ENCODE measurements at places on chromosomes 2 and 18.

DNA sequence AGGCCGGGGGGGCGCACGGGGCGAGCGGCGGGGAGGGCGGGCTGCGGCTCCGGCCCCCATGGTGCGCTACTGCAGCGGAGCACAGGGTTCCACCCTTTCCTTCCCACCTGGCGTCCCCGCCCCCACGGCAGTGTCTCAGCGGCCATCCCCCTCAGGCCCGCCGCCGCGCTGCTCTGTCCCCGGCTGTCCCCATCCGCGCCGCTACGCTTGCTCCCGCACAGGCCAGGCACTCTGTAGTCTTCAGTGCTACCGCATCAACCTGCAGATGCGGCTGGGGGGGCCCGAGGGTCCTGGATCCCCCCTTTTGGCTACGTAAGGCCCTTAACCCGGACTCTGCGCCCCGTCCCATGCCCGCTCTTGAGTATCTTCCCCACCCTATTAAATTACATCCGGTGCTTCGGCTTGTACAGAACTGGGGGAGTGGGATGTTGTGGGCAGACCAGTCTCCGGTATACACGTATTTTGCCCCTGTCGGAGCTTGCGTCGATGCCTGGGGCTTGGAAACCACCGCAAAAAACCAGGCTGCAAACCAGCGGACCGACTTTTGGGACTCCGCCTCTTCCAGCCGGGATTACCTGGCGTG is 598 bp upstream of the WBP1 start:
- peak; percentile 56 for DNase-seq

DNA sequence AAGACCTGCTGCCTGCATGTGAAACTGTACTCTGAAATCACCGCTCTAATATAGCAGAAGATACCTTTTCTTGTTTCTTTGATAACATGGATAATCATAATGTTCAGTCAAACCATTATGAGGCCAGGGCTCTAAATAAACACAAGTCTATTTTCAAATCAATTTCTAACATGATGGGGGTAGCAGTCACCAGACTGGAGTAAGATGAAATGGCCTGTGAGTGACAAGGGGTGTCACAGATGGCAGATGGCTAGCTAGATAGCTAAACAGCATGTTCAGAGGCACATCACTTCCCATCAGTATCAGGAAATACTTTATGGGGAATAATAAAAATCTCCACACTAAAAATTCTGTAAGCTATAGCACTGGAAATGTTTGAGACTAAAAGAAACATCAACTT is 14.0 kb downstream of the MBD2 start:
- DNase-seq = no peak

DNA sequence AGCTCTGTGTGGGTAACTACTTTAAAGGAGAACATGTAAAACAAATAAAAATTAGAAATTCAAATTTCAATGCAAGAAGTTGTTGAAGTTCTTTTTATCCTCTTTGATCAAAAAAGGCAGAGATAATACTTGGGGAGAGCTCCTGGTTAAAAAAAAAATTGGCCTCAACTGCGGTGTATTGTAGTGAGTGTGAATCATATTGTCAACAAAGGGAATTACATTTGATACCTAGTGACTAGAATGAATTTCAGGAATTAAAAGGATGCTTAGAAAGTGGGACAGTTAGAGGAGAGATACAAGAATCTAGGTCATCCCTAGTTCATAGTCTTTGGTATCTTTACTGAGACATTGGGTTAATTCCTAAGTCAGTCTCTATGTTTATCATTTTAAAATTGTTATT is 473.0 kb downstream of the CCDC85A start:
- no peak for DNase-seq

DNA sequence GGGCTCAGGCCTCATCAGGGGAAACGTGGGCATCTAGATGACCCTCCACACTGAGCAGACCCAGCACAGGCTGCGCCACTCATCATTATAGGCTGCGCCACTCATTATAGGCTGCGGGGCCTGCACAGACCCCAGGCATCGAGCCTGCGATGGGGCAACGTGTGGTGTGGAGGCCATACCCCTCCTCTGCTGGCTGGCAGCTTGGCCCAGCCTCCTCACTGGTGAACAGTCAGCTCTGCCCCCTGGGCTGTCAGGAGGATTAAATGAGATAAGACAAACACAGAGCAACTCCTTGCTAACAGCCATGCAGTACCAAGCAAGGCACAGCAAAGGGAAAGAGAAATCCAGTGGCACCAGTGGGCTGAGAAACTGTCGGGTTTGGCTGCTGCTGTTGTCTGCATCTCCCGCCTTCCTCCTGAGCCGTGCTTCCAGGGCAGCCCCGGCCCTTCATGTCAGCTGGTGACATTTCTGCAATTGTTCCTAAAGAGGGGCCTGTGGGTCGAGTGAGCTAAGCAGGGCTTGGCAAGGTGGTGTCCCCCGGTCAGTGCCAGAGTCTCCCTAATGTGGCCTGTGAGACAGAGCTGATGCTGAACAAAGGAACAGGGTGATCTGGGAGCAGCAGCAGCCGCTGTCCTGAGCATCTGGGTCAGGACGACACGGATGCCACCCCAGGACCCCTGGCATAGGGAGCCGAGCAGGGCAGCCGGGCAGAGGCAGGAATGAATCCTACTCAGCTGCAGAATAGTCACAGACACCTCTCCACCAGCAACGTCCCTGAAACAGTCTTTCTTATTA is 48.7 kb downstream of the RRM2 start:
- no peak for DNase-seq

DNA sequence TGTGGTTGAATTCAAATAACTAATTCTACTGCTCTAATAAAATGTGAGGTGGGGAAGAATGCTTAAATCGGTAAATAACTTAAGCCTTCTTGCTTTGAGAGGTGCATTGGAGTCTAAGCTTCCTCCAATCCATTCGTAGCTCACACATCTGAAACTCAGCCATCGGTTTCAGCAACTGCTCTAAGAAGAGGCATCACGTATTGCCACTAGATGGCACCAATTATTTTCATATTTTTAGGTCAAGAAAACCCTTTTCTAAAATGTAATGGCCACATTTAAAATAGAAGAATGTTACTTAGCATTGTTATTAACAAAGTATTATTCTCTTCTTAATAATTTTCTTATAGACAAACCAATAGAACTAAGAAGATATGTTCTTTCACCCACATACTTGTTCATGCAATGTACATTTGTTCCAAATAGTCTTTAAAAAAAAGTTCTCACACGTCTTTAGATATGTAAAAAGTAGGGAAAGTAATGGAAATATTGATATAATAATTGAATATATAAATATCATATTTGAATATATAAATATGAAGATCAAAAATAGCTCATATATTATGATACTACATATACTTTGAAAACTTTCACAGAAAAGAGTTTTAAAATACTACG is 229.8 kb downstream of the CCDC178 start:
- no peak for DNase-seq

- no peak for DNase-seq
Observed at GRCh38 chr2:17816396-17817245, at the start of gene MSGN1. MSGN1 (plus strand) TSS chr2:17816460; CDS start chr2:17816519, 59 bp downstream.

- no peak for DNase-seq
Observed at GRCh38 chr2:149018981-149019380, 19.5 kb upstream of the LYPD6B start.

- no peak for DNase-seq
Observed at GRCh38 chr2:69353360-69353759, 33.7 kb downstream of the GFPT1 start.

DNA sequence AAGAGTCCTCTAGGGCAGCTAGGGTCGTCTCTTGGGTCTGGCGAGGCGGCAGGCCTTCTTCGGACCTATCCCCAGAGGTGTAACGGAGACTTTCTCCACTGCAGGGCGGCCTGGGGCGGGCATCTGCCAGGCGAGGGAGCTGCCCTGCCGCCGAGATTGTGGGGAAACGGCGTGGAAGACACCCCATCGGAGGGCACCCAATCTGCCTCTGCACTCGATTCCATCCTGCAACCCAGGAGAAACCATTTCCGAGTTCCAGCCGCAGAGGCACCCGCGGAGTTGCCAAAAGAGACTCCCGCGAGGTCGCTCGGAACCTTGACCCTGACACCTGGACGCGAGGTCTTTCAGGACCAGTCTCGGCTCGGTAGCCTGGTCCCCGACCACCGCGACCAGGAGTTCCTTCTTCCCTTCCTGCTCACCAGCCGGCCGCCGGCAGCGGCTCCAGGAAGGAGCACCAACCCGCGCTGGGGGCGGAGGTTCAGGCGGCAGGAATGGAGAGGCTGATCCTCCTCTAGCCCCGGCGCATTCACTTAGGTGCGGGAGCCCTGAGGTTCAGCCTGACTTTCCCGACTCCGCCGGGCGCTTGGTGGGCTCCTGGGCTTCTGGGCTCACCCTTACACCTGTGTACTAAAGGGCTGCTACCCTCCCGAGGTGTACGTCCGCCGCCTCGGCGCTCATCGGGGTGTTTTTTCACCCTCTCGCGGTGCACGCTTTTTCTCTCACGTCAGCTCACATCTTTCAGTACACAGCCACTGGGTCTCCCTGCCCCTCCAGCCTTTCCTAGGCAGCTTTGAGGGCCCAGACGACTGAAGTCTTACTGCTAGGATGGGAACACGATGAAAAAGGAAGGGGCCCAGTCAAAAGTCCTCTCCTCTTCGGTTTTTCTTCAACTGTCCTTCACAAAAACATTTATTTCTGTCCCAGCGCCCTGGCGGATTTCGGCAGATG is 8.1 kb downstream of the SIX2 start:
- DNase-seq = no peak

DNA sequence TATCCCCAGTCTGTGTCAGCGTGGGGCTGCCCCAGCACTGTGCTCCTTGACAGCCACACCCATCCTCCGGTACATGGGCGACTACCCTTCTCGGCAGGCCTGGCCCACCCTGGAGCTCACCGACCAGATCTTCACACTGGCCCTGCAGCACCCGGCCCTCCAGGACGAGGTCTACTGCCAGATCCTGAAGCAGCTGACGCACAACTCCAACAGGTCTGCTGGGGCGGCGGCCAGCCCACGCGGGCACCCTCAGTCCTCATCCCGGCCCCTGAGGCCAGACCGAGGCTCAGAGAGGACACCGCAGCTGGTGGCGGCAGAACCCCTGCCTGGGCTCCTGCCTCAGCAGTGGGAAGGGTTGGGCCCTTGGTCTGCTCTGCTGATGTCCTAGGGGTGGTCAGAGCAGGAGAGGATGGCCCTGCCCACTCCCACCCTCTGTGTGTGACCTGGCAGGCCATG is 14.4 kb upstream of the GPR17 start:
- no peak for DNase-seq

DNA sequence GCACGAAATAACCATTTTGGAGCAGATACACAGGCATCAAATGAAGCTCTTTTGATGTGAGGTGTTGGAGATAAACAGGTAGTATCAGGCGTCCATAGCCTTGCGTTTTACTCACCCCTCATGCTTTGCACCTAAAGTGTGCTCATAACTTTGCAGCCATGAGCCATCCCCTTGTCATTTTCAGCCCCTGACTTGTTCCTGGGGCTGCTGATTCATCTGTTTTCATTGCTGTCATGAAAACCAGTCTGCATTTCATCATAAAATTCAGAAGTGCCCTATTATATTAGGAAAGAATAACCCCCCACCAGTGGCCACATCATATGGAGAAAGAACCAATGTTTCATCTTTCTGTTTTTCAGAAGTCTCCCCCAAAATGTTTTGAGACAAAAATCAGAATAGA is 329.7 kb upstream of the NRP2 start:
- DNase-seq = no peak

DNA sequence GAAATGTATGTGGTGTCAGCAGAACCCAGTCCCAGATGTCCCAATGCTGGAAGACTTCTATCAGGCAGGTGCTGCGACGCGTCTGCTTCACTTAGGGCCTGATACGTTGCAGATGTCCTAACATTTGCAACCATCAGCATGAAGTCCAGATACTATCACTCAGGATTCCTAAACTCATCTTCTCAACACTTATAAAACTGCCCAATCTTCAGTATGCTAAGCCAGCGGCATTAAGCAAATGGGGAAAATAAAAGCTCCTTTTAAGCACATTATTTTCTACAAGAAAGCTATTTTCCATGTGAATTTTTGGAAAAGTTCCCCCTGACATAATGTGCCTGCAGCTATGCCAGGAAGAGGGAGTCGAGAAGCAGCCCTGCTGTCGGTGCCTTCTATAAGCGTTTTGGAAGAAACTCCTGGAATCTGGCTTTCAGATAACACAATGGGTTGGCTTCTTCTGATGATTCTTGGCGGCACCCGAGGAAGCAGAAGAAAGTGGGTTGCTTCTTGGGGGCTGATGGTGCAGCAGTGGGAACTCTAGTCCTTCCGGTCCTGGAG is 60.7 kb upstream of the ITGA6 start:
- no peak for DNase-seq

DNA sequence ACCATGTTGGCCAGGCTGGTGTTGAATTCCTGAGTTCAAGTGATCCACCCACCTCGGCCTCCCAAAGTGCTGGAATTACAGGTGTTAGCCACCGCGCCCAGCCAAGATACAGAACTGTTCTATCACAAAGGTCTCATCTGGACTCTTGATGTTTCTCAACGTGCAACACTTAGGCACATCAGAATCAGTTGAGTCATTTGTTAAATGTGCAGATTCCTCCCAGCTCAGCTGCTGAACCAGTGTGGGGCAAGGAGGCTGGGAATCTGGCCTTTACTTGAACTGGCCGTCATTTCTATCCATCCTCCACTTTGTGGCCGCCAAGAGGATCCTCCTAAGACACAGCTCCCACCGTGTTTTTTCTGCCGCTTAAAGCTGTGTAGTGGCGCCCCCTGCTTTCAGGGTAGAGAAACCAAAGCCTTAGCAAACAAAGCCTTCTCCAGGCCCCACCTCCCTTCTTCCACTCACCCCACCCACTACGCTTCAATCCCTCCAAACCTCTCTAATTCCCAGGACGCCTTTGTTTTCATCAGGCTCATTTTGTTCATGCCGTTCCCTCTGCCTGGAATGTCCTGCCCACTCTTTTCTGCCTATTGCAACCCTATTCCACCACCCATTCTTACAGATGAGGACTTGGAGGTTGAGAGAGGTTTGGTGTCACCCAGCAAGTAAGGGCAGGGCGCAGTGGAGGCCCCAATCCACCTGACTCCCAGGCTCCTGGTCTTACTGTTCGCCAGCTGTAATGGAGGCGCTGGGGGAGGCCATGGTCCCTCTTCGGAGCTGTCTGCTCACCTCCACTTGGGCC is 776 bp upstream of the SPEG start:
- no peak for DNase-seq

GRCh38 chr2:18664421-18664820 is 75.1 kb upstream of the NT5C1B start:
- DNase-seq = no peak

DNA sequence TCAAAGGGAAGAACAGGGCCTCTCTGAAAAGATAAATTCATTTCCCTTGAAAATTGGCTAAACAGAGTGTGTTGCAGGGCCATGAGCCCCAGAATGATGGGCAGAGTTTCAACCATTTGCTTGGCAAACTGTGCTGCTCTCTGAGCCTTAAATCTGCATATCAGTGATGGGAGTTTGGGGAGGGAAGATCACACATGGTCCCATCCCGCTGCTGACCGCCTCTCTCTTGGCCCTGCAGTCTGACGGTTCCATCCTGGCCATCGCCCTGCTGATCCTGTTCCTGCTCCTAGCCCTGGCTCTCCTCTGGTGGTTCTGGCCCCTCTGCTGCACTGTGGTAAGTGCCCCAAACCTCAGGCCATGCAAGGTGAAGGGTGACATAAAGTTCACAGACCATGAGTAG is 139.0 kb downstream of the ANTXR1 start:
- DNase-seq = no peak
